ENCODE measurements at places on chromosomes 5 and 9.

DNA sequence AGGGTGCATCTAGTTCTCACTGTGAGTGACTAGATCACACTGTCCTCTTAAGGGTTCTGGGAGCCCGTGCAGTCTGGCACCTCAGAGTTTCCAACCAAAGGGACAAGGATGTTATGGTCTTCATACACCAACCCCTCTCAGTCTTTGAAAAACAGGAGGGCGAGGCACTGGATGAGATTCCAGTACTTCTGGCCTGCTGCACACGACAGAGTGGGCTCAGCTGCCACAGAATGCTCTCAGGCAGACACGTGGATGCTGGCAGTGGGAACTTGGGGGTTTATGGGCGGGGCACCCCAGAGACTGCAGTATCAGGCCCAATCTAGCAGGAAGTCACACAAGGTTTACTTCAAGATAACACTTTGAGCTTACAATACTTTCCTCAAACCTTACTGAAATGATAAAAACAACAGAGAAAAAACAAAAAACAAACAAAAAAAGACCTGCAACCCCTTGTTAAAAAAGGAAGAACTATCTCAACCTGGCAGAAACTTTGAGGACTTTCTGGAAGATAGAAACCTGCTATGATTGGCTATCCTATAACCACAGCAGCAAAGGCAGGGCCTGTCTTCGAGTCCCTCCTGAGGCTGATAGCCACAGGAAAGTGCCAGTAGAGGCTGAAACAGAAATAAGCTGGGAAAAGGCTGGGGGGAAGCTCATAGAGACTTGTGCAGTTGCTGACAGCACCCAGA, 28.3 kb upstream of the TGFBR1 start:
- DNase-seq, result peak; percentile 68

DNA sequence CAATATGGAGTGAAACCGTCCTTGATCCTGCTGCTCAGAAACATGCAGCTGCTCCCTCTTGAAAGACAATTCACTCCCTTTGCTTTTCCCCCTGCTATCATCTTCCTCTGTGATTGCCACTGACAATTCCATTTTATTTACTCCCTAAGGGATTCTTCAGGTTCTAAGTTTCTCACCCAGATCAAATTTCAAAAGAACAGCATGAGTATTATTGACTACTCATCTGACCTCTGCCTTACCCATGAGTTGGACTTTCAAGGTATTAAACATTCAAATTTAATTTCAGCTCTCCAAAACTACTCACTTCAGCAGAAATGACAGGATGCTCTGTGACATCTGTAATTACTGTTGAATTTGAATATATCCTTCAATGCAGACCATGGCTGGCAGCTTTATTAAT, 236.5 kb upstream of the HAPLN1 start:
- DNase-seq, result no peak

- no peak for DNase-seq
These were observed 1999.3 kb downstream of the MAT2B start for GRCh38 chr5:165504674-165505073.

GRCh38 chr9:134917431-134918373, at the start of gene FCN1:
TSS of gene FCN1 (minus strand) at chr9:134917912. CDS start at chr9:134917871, 41 bp downstream.
- DNase-seq, result no peak

GRCh38 chr5:128144491-128144890, 60.9 kb downstream of the SLC12A2 start:
- no peak for DNase-seq
